Dorsolateral prefrontal cortex (tissue), 122 donors: ENCODE measurements at places on chromosomes 4 and X.

DNA sequence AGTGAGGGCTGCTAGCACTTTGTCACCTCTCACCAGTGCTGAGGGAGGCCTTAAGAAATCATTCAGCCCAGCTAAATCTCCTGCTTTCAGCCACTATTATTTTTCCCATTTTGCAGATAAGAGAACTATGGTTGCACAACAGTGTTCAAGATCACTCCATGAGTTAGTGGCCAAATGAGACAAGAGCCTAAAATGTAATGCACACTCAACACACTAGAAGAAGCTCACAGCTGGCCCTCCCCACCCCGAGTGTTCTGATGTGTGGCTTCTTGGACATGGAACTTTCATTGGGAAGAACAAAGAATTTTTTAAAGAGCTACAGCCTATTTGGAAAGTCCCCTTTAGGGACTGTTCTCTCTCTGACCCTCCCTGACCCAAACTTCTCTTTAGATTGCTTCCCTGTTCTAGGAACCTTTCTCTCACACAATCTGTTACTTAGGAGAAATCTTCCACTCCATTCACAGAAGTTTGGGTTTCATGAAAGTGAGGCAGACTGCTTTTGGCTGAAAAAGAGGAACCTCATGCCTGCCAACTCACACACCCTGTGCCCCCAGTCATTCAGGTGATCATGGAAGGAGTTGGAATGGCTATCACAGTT is 44.0 kb upstream of the CT47C1 start:
- DNase-seq = no peak

GRCh38 chr4:172356016-172356415 is 542.8 kb downstream of the GALNTL6 start:
- no peak for DNase-seq

GRCh38 chrX:111831343-111831742 is 44.6 kb upstream of the TRPC5OS start:
- no peak for DNase-seq

DNA sequence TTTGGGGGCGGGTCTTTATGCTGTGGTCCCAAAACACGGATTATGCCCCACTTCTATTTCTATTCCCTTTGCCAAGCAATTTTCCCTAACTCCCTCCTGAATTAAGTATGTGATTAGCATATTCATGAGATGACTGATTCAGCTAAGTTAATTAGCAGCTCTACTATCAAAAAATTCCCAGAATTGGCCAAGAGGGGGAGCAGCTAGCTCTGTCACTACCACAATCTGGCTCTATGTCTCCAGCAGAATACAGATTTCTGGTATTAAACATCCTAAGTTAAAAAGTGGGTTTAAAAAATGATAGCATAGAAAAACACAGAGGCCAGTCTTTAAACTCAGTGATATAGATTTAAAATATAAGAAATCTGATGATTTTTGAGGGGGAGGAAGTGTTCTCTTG is 80.3 kb downstream of the GPC4 start:
- no peak for DNase-seq

DNA sequence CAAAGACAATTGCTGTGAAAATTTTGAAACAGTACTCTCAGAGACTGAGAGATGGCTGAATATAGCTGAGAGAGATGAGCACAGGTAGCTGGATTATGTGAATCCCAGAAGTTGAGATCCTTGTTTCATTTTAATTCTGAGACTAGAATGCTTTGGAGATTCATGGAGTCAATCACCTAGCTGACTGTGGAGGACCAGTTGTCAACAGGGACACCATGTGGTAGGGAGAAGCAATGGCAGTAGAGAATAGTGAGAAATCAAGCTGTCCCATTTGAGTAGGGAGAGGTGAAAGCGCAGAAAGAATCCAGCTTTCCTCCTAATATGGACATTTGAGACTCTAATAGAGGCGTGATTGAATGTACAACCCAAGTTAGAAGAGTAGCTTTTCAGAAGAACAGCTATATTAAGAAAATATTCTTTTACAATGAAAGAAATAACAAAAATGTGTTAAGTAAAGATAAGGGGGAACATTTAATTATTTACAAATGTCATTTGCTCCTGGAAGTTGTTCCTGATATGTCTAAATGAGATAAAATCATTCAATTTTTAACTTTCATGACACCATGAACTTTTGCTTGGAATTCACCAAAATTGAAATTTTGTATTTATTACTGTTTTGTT is 30.3 kb upstream of the GLRB start:
- DNase-seq = no peak
